ENCODE measurements at places on chromosomes 13 and 19.

DNA sequence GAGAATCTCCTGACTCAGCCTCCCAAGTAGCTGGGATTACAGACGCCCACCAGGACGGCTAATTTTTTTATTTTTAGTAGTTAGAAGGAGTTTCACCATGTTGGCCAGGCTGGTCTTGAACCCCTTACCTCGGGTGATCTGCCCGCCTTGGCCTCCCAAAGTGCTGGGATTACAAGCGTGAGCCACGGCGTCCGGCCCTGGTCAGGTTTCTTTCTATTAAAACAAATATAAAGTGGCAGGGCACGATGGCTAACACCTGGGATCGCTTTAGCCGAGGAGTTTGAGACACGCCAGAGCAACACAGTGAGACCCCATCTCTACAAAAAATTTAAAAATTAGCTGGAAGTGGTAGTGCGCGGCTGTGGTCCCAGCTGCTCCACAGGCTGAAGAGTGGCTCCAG is 1.5 kb upstream of the MED25 start:
- DNase-seq = no peak

DNA sequence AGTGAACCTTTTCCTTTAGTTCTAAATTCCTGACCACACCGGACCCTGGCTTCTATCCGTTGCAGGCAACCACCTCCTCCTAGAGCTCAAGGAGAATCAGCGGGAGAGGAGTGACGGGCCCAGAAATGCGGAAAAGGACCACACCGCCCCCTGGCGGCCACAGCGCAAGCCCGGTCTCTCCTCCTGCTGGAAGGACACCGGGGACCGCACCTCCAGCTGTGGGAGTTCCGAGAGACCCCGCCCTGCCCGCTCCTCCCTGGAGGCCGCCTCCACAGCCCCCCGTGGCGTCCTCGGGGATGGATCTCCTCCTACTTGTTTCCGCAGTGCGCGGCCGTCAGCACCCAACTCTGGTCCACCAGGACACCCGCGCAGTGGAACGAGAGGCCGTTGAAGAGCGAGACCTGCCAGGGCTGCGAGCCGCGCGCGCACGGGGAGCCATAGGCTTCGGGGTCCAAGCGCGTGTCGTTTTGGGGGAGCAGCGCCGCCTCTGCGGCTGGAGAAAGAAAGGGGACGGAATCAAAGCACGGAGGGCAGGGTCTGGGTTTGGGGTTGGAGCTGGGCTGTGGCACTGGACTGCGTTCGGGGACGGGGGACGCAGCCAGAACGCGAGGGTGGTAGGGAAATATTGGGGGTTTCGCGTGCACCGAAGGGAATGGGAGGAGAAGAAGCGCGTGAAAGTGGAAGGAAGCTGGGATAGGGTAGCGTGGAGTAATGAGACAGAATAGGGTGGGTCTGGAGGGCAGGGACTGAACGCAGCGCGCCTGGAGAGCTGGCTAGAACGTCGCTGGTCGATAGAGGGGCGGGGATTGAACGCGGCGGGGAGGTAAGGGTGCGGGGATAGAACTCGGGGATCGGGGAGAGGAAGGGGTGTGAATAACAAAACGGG is 2.5 kb downstream of the KLK10 start:
- DNase-seq = peak; percentile 63

DNA sequence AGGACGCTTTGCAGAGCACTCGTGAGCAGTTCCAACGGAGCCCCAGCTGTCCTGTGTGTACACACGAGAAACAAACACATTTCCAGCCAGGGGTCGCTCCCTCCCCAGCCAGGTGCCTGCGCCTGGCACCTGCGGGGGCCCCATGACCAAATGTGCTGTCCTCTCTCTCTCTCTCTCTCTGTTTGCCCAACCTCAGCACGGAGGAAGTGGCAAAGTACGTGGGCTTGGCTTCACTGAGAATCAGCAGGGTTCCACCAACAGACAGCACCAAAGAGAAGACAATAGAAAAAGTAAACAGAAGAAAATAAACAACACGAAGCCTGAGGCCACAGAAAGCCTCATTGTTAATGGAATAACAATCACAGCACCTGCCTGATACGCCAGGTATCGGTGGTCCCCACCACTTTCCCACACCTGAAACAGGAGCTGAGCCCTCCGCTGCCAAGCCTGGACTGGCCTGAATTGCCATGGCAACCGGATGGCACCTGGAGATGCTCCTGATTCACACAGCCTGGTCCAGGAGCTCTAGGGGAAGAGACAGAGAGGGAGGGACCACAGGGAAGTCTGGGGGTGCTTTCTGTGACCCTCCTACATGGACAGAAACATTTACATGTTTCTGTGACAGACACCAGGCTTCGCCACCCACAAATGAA is 103.9 kb upstream of the CACNA1A start:
- no peak for DNase-seq

- no peak for DNase-seq
Observed at GRCh38 chr13:97354808-97355207, 79.2 kb upstream of the RAP2A start.

GRCh38 chr19:10237702-10238101 is 6.6 kb upstream of the S1PR2 start:
- DNase-seq = no peak

GRCh38 chr13:34657716-34658115 is 284.4 kb upstream of the NBEA start:
- no peak for DNase-seq

DNA sequence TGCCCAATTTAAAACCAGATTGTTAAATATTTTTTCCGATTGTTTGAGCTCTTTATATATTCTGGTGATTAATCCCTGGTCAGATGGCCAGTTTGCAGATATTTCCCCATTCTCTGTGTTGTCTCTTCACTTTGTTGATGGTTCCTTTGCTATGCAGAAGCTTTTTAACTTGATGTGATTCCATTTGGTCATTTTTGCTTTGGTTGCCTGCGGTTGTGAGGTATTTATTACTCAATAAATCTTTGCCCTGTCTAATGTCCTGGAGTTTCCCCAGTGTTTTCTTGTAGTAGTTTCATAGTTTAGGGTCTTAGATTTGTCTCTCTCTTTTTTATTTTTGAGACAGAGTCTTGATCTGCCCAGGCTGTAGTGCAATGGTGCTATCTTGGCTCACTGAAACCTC is 23.8 kb upstream of the LMO7 start:
- DNase-seq = no peak

- DNase-seq = no peak
Observed at GRCh38 chr13:79171141-79172061, 234.7 kb downstream of the RBM26 start.

All from suppressor macrophage treated with lipopolysaccharide for 1 hour (primary cell).